AG08395 (cell line): ENCODE measurements at places on chromosomes 4 and X.

GRCh38 chrX:40171513-40172400 lies 74.0 kb upstream of the BCOR start:
- DNase-seq = no peak

DNA sequence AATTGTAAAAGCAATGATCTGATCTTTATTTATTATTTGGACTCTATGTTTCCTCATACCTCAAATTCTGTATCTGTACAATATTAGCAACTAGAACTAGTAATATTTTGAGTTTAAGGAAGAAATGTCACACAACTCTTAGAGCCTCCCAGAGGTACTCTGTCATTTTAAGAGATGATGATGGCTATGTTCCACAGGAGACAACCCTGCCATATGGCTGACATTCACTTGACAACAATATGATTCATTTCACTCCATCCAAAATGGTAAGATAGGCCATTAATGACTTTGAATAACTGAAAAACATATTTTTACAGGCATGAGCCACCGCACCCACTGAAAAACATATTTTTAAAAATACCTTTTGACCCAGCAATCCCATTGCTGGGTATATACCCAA lies 190.3 kb downstream of the MAML3 start:
- DNase-seq = no peak

DNA sequence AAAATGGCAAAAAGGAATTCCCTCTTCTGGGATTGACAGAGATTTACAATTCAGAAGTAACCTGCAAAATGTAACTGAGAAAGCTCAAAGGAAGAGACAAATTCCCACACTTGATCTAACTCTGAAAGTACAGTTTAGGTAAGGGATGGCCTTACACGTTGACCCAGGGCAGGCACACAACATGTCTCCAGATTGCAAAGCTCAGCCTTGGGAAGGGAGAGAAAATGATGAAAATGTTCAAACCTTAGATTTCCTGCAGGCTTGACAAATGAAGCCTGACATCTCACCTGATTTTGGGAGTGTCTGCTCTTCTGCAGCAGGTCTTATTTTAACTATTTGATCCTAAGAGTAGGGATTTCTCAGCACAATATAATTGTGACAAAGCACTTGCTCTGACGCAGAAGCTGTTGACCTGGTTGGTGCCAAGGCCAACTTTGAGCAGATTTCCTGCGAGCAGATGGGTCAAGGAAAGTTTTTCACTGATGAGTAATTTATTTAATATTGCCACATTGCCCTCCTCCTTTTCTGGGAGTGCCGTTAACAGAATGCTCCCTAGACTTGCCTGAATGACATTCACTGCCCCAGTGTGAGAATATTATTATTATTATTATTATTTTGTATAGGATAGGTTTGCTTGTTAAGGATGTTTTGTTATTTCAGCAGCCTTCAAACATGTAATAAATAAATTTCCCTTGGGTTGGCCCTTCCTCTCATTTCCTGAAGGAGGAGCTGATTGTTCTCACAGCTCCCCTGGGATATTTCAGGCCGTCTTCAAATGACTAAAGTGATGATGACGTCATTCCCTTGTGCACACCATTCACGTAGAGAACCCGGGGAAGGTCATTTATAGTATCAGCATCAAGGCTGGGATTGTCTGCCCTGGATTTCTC lies 157.1 kb downstream of the VEGFC start:
- DNase-seq = peak; percentile 78

GRCh38 chrX:72117636-72118210 lies 14.0 kb downstream of the RTL5 start:
- DNase-seq = no peak
